Astrocyte of the spinal cord (primary cell): ENCODE measurements at places on chromosomes 11 and 22.

DNA sequence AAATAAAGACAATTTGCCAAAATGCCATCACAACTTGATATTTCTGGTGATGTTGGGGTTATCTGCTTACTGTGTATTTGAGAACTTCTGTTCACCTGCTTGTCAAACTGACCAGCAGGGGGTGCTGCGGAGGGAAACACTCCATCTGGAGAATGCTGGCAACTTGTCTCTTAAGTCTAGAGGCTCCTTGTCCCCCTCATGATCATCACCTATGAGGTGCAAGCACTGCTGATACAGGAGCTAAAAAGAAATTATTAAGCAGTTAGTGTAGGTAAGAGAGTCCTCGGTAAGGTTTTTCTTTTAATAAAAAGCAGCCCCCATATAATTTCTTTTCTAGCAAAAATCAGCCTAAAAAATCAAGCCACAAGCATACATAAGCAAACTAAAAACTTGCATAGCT lies 32.7 kb upstream of the GLYATL1B start:
- DNase-seq = peak; percentile 17

DNA sequence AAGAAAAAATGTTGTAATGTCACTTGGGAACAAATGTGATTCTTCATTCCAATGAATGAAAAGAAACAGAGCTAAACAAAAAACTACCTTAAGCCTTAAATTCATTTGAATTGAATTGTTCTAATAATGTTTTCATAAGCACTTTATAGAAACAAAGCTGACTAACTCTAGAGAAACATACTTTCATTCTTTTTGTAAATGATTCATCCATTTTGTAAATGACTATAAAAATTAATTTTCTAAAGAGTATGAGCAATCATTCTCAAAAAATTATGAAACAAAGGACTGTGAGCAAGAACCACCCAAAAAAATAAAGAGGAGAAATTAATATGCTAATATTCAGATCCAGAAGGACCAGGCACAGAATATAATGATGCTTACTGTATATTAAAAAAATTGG lies 986.5 kb upstream of the CHORDC1 start:
- DNase-seq = no peak

- DNase-seq = no peak
Measured at GRCh38 chr22:47372596-47373385, 610.3 kb downstream of the TBC1D22A start.

GRCh38 chr11:32817852-32818183 lies 11.9 kb upstream of the PRRG4 start:
- no peak for DNase-seq
